ENCODE measurements at places on chromosomes 1 and 21. TPM values are rescaled to one million over a fixed set of nuclear protein-coding genes. Genes with fewer than 3 reads are reported as not detected.

DNA sequence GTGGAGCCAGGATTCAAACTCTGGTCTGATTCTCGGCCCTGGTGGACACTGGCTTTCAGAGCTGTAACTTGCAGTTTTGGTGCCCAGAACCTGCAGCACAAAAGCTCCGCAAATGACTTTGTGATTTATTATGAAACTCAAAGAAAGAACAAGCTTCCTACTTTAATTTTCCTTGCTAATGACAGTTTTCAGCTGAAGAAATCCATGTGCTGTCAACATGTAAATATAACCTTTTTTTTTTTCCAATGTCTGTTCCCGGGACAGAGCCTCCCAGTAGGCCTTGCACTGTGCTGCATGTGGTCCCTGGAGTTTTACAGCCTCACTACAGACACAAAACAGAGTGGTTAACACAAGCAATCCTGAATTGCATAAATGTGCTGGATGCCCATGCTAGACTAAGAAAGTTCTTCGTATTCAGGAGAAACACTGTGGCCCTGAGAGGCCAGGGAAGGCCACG lies 62.3 kb upstream of the ANGPTL1 start:
- DNase-seq, result no peak

GRCh38 chr1:110677526-110677925 lies 2.8 kb upstream of the KCNA3 start:
- no peak for DNase-seq

DNA sequence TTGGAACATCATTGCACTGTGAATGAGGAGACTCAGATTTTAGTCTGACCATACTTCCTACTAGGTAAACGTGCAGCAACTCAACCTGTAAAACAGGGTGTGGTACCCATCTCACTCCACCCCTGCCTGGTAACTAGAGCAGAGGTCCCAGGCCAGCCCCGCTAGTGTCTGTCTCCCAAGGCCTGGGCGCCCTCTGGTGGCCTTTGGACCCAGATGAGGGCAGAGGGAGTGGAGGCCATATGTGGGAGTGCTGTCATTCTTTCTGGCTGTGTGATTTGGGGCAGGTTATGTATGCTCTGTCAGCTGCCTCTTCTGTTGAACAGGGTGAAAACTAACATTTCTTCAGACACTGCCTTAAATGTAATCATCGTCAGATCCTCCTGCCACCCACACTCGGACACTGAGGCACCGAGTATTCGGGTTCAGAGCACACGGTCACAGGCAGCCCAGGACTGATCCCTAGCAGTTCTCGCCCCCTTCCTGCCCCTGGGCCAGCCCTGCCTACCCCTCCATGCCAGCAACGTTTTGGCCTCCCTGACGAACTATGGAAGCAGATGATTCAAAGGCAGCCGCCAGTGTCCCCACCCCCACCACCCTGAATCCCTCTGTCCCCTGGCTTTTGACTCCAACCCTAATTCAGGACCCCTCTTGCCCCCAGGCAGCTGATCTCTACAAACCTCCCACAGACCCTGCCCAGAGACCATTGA lies 76.0 kb downstream of the CD247 start:
- DNase-seq, result peak; percentile 87

Gene S100A5
- not detected for total RNA-seq
